Dermis blood vessel endothelial cell (primary cell): ENCODE measurements at places on chromosomes 6 and 20. TPM values are rescaled to one million over a fixed set of nuclear protein-coding genes. Genes with fewer than 3 reads are reported as not detected.

HCRTR2 gene
- total RNA-seq = not detected in 2 replicates

TFAP2D gene
- not detected in 2 replicates for total RNA-seq

CHD6 gene
- total RNA-seq = 30.0 and 35.6 TPM in 2 replicates

CLVS2 gene
- total RNA-seq = not detected in 2 replicates

SEL1L2 gene
- total RNA-seq = not detected in 2 replicates

HMGCLL1 gene
- not detected in 2 replicates for total RNA-seq

E2F1 gene
- total RNA-seq = 11.2 and 16.1 TPM in 2 replicates

TMEM151B gene
- not detected in 2 replicates for total RNA-seq

CST2 gene
- total RNA-seq = not detected in 2 replicates

SAPCD1 gene
- total RNA-seq = 1.4 and 2.4 TPM in 2 replicates

BACH2 gene
- 1.2 and 1.3 TPM in 2 replicates for total RNA-seq

OOEP gene
- not detected in 2 replicates for total RNA-seq

TEAD3 gene
- total RNA-seq = 0.33 and 0.68 TPM in 2 replicates

MUC22 gene
- not detected in 2 replicates for total RNA-seq

C6orf15 gene
- total RNA-seq = 0.14 TPM in 1 of 2 replicates, not detected in the other
